ENCODE measurements at places on chromosomes 4 and X.

DNA sequence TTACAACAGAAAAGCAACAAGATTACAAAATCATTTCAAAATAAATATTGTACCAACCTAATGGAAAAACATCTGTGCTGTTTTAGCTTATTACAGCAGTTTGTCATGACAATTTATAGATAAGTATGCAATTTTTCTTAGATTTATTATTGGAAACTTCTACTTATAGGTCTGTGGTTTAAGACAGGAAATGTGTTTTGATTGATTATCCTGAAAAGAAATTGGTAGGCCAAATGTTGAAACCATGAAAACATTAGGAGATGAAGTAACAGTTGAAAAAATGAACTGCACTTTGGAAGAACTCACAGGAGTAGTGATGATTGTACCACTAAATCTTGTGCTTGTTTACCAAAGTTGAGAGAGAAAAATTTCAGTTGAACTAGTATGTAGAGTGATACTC lies 162.2 kb upstream of the GIMD1 start:
- DNase-seq: no peak

- DNase-seq: no peak
These were observed 105.9 kb downstream of the DDX60 start for GRCh38 chr4:168212656-168213055.

DNA sequence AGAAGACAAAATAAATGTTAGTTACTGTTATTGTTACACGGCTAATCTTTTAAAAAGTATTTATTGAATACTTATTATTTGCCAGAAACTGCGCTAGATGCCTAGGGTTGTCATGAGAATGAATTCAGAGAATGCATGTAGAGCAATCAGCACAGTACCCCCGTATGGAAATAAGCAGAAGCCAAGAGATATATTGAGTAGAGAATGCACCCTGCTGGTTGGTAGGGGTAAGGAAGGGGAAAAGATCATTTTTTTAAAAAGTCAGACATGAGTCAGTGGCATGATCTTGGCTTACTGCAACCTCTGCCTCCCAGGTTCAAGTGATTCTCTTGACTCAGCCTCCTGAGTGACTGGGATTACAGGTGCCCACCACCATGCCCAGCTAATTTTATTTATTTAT lies 13.1 kb upstream of the DRP2 start:
- peak; percentile 16 for DNase-seq

- no peak for DNase-seq
These were observed 44.3 kb downstream of the TASL start for GRCh38 chrX:30533266-30533665.

- DNase-seq: peak; percentile 24
These were observed at the start of gene STOX2 for GRCh38 chr4:183905081-183905592. TSS of gene STOX2 (plus strand) at chr4:183905307. CDS start at chr4:183906791, 1,484 bp downstream.
